Stimulated activated CD8-positive, alpha-beta memory T cell treated with anti-CD3 and anti-CD28 coated beads, Interleukin-7, amount 100 ng/mL, for 24 hours (primary cell): ENCODE measurements at places on chromosomes 12 and 14.

DNA sequence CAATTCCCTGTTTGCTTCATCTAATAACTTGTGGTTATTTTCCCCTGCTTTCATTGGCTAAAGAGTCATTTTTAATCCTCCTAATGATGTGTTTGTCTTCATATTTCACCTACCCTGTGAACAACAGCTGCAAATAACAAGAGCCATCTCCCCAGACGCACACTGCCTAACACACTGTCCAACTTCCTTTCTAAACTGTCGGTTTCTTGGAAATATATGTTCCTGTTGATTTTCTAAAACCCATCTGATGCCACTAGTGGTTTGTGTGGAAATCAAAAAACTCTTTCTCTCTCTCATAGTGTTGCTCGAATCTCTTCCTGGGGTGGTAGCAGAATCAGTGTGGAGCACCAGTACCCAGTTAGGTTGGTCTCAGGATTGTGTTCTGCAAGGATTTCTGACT is 226.9 kb downstream of the EPS8 start:
- no peak for DNase-seq

- peak; percentile 12 for DNase-seq
Observed at GRCh38 chr12:114625294-114625851, 58.6 kb downstream of the TBX3 start.

DNA sequence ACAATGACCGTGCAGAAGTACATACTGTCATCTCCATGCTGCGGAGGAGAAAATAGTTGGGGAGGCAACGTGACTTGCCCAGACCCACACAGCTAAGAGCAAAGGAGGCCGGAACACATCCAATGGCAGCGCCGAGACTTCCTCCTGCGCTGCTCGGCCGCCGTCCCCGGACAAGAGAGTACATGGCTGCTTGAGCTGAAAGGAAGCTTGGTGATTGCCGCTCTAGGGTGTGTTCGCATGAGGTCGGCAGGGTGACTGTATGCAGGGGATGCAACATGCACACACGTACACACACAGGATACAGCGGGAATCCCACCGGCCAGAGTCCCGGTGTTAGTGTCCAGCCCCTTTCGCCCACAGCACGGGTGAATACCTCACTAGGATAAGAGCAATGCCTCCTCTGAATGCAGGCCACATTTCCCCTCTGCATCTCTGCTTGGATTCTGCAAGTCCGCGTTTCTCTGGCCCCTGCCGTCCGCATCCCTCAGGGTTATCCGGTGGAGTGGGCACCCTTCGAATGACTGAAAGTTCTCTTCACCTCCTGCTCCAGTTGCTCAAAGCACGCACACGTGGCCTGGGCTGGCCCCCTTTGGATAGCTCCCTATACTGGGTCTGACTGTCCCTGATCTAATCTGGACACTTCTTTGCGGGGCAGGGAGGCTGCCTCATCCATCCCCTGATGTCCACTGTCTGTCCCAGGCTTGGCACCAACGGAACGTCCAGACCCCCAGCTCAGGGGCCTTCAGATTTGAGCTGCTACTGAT is 78.8 kb downstream of the GSC start:
- no peak for DNase-seq

GRCh38 chr14:77714926-77715325 is 7.0 kb downstream of the SLIRP start:
- no peak for DNase-seq

DNA sequence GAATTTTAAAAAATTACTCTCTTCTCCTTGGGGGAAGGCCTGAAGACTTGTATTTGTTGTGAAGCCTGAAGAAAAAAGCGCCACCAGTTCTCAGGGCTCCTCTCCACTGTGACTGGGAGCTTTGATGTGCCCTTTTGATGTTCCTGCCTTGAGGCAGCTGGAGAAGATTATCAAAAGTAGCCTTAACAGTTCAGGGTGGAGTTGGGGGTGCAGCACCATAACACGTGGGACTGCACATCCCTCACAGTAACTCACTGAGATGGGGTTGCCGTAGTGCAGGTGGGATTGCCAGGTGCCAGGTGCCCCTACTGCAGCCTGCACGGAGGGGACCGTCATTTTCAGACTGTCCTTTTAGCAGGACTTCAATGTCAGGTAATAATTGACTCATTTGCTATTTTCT is 474.1 kb downstream of the ETNK1 start:
- DNase-seq: no peak

- DNase-seq: no peak
Observed at GRCh38 chr14:87113286-87113685, 879.7 kb downstream of the GALC start.

- DNase-seq: no peak
Observed at GRCh38 chr12:104083769-104084475, 19.6 kb downstream of the HCFC2 start.

- DNase-seq: no peak
Observed at GRCh38 chr14:33586806-33587205, 364.1 kb downstream of the EGLN3 start.

- no peak for DNase-seq
Observed at GRCh38 chr14:97757491-97757890, 960.3 kb downstream of the VRK1 start.

DNA sequence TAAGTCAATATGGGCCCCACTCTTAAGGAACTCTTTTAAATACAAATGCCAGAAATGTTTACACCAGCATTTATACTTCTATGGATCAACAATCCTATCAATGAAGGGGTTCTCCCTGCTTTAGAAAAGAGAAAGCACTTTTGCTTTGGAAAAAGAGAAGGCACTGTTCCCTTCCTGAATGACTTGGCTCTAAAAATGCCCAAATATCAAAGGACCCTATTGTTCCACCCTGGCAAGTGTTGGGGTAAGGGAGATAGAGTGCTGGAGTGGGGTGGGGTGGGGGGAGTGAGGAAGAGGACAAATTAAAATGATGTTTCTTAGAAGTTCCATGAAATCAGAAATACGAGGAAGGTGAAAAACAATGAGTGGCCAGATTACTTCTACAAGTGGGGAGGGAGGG is 131.6 kb upstream of the GRIN2B start:
- DNase-seq: no peak

DNA sequence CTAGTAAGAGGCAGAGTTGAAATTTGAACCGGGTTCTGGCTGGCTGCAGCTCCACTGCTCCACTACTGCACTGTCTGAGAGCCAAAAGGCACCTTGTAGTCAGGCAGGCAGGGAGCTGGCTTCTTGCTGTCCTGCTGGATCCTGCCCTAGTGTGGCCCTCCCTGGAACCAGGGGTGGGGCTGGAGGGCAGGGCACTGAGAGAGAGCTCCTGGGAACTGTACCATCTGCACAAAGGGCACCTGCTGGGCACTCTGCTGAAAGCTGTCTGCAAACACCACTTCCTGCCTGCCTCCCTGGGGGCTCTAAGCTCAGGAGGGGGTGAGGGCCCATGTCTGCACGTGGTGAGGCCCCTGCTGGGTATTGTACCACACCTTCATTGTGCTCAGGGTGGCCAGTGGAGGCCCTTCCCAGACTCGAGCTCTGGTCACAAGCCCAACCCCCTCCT is 19.0 kb upstream of the TCL1B start:
- no peak for DNase-seq

DNA sequence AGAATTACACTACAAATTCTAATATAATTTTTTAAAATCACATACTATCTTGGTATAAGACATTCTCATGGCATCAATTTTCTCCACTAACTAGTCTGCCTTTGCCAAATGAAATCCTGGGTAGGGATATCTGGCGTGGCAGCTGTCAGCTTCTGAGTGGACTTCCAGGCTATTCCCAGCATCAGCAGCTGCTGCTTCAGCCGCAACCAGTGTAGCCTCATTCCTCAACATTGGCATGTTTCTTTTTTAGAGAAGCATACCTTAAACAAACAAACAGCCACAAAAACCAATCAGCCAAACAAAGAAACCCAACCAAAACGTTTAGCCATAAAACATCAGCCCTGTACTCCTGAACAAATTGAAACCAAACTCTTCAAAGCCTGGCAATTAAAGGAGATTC is 235.8 kb downstream of the SSPN start:
- DNase-seq: no peak

DNA sequence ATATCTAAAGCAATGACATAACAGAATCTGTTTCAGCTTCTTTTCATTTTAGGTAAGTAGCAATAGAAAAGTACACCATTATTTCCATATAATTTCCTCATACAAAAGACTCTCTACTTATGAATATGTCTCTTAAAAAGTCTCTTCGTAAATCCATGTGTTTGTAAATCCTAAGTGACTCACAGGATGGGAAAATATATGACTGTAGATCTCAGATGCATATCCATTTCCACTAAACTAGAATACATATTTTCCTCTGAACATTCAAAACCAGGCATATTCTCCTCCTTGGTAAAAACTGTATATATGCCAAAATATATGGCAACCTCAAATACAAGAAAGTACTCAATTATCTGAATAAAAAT is 93.6 kb downstream of the TXNDC16 start:
- DNase-seq: no peak

DNA sequence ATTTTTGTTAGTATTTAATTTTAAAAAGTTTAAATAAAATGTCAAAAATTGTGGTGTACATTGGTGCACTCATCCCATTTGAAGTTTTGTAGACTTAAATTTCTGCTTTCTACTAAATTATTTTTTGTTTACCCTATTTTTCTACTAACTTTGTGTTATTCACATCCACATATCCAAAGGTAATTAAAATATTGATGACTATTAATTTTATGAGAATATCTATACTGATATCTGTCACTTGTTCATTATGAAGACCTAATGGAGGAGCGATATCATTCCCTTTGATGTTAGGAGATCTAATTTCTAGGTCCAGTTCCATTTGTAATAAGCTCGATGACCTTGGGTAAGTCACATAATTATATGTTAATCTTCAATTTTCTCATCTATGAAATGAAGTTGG is 325.7 kb upstream of the STXBP6 start:
- no peak for DNase-seq

- no peak for DNase-seq
Observed at GRCh38 chr14:90641615-90642243, 174.5 kb downstream of the TTC7B start.

DNA sequence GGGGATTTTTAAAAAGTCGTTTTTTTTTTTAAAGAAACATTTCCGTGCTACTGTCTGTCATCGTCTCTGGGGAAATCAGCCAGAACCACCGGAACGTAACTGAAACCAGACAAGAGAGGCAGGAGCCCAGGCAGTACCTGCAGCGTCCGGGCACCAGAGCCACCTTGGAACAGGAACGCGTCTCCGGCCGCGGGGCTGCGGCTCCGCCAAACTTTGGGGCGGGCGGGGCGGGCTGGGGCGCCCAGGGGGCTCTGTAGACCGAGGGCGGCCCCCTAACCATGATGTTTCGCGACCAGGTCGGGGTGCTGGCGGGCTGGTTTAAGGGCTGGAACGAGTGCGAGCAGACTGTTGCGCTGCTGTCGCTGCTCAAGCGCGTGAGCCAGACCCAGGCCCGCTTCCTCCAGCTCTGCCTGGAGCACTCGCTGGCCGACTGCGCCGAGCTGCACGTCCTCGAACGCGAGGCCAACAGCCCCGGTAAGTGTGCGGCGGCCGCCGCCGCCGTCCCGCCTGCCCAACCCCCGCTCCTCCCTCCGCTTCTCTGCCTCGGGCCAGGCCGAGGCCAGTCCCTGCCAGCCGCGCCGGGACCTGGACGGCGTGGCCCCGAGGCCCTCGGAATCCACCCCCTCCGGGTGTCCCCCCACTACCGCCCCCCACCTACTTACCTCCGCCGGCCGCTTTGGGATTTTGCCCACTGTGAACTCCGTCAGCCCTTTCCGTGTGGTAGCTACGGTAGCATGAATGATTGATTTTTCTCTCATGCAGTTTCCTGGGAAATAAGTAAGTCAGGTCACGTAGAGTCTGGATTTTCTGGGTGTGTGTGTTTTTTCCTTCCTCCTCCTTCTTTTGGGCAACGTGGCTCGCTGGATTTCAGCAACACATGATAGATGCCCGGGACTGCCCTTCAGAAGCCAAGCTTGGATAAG is 972 bp downstream of the SAMD4A start:
- DNase-seq: no peak

DNA sequence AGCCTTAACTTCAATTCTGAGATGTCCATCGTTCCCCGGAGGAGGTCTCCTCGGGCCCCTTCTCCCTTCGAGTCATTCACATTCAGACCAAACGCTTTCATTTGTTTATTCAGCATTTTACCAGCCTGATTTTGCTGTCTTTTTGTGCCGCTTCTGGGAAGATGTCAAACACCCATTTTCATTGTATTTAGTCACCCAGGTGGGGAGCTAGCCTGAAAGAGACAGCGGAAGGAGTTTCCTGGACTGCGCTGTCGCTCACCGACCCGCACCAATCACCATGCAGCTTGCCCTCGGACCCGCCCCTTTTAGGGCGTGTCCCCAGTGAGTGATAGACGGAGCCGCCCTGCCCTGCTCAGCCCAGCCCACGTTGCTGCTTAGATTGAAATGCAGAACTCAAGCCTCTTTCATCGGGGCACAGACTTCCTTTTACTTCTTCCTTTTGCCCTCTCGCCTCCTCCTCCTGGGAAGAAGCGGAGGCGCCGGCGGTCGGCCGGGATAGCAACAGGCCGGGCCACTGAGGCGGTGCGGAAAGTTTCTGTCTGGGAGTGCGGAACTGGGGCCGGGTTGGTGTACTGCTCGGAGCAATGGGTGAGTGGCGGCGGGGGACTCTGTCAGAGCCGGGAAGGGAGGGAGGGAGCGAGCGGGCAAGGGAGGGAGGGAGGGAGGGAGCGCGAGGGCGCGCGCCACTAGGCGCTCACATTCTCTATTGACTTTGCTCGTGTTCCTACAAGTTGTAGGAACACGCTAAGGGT is at the start of gene PAX9:
Gene PAX9, plus strand, starts transcription at position 355 of the 752 bp plus-strand sequence. Its CDS starts 230 bp downstream, at position 585.
- no peak for DNase-seq

DNA sequence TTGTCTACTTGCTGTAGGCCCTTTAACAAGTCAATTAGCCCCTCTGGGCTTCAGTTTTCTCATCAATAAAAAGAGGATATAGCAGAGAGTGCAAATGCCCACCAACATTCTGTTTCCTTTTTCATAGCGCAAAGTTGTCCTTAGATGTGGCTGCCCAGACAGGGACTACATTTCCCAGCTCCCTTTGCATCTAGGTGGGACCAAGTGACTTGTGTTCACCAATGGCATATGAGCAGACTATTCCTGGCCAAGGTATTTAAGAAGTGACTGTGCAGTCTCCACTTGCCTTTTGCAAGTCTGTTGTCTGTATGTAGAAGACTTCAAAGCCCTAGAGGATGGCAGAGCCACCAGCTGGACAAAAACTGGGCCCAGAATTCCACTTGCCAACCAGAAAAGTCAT is 59.7 kb downstream of the DAO start:
- no peak for DNase-seq
